Mesothelial cell of epicardium (in vitro differentiated cells): ENCODE measurements at places on chromosomes 7 and 10.

GRCh38 chr7:88546808-88547207, 212.7 kb upstream of the ZNF804B start:
- H3K36me3 ChIP-seq = peaks cover 5% of the 10 kb centered on the region
- DNase-seq = no peak
- no peak overlapping the region for H3K27ac ChIP-seq
- no peaks in the 10 kb centered on the region for H3K27me3 ChIP-seq
- no peaks in the 10 kb centered on the region for H3K4me1 ChIP-seq

GRCh38 chr7:159078911-159079270, 65.8 kb downstream of the VIPR2 start:
- H3K4me3 ChIP-seq = no peak overlapping the region
- peaks cover 4% of the 10 kb centered on the region for H3K27me3 ChIP-seq
- H3K27ac ChIP-seq = no peak overlapping the region
- no peak for DNase-seq
- H3K36me3 ChIP-seq = no peaks in the 10 kb centered on the region
- H3K4me1 ChIP-seq = no peaks in the 10 kb centered on the region

DNA sequence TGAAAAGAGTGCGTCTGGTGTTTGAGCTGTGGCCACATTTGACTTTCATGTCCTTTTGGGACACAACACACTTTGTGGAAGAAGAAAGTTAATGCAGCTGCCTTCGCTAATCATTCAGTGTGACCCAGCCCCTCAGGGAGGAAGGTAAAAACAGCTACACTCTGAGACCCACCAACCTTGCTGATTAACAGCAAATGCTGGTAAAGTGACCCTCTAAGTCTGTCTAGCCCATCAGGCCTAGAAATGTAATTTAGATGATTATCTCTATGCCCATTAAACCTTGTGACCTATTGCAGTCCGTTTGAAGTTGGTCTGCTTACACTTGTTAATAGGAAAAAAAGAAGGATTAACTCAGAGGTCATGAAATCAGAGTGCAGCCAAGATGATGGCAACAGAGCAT, 161.9 kb upstream of the WNT16 start:
- no peak for DNase-seq
- no peak overlapping the region for H3K4me3 ChIP-seq
- peaks cover 7% of the 10 kb centered on the region for H3K4me1 ChIP-seq
- no peaks in the 10 kb centered on the region for H3K27me3 ChIP-seq
- no peaks in the 10 kb centered on the region for H3K36me3 ChIP-seq

DNA sequence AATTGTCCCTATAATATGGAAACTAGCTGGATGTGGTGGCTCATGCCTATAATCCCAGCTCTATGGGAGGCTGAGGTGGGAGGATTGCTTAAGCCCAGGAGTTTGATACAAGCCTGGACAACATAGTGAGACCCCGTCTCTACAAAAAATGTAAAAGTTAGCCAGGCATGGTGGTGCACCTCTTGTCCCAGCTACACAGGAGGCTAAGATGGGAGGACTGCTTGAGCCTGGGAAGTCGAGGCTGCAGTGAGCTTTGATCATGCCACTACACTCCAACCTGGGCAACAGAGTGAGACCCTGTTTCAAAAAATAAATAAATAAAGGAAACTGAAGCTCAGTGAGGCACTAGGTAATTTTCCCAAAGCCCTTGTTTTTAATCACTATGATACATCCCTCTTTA, 15.7 kb upstream of the ERLIN1 start:
- no peaks in the 10 kb centered on the region for H3K27me3 ChIP-seq
- no peak overlapping the region for H3K4me3 ChIP-seq
- no peaks in the 10 kb centered on the region for H3K4me1 ChIP-seq
- DNase-seq = no peak
- H3K27ac ChIP-seq = no peak overlapping the region

DNA sequence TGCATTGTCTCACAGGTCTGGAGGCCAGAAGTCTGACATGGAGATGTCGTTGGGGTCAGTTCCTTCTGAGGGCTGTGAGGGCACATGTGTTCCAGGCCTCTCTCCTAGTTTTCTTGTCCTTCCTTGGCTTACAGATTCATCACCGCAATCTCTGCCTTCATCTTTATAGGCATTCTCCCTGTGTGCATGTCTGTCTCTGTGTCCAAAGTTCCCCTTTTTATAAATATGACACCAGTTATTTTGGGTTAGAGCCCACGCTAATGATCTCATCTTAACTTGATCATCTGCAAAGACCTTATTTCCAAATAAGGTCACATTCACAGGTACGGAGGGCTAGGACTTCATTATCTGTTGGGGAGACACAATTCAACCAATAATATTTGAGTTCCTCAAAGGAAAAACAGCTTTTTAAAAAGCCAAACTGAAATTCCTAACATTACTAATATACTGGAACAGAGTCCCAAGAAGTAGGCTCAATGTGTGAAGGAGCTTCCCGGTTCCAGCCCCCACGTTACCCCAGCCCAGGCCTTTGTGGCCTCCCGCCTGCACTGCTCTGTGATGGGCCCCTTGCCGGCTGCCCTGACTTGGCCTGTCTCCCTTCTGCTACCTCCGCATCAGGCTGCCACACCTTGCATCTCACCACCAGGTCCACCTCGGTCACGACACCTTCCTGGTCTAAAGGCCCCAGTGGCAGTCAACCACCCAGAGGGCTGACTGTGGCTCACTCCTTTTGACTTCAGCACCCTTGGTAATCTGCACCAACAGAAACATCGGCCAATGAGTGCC, 142.7 kb downstream of the KCNMA1 start:
- H3K27me3 ChIP-seq = no peaks in the 10 kb centered on the region
- peaks cover 26% of the 10 kb centered on the region for H3K4me1 ChIP-seq
- no peak for DNase-seq
- H3K36me3 ChIP-seq = no peaks in the 10 kb centered on the region

DNA sequence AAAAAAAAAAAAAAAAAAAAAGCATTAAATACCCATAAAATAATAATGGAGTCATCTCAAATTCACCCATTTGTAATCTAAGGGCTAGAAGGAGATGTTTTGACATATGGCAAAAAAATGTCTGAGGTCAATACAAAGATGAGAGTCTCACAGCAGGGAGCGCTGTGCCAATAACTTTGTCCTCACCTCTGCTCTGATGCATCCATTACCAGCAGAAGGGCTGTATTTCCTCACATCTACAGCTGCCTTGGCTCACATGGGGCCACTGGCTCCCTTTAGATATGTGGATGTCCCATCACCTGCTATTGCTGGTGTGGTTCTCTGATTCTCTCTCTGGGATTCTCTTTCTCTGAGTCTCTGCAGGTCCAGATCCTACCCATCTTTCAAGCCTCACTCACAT, 90.3 kb upstream of the FAM133B start:
- H3K27ac ChIP-seq = no peak overlapping the region
- peaks cover 45% of the 10 kb centered on the region for H3K4me1 ChIP-seq
- no peak overlapping the region for H3K4me3 ChIP-seq
- peaks cover 7% of the 10 kb centered on the region for H3K36me3 ChIP-seq
- DNase-seq = no peak
- H3K27me3 ChIP-seq = no peaks in the 10 kb centered on the region

- H3K4me1 ChIP-seq = no peaks in the 10 kb centered on the region
- no peaks in the 10 kb centered on the region for H3K36me3 ChIP-seq
- DNase-seq = no peak
- H3K27me3 ChIP-seq = no peaks in the 10 kb centered on the region
- no peak overlapping the region for H3K27ac ChIP-seq
Measured at GRCh38 chr7:136205956-136206355, 228.8 kb upstream of the MTPN start.

GRCh38 chr10:5828725-5829124, 15.5 kb upstream of the GDI2 start:
- peaks cover 2% of the 10 kb centered on the region for H3K4me1 ChIP-seq
- no peaks in the 10 kb centered on the region for H3K27me3 ChIP-seq
- no peaks in the 10 kb centered on the region for H3K36me3 ChIP-seq
- H3K27ac ChIP-seq = no peak overlapping the region
- H3K4me3 ChIP-seq = no peak overlapping the region
- DNase-seq = no peak

GRCh38 chr7:17041324-17041723, 159.5 kb upstream of the AGR3 start:
- H3K4me3 ChIP-seq = no peak overlapping the region
- peak overlapping the region; percentile 60 for H3K27ac ChIP-seq
- H3K4me1 ChIP-seq = peaks cover 62% of the 10 kb centered on the region
- DNase-seq = no peak
- no peaks in the 10 kb centered on the region for H3K36me3 ChIP-seq

GRCh38 chr10:132249824-132250375, 57.9 kb downstream of the STK32C start:
- H3K27me3 ChIP-seq = peaks cover 26% of the 10 kb centered on the region
- no peak overlapping the region for H3K27ac ChIP-seq
- H3K4me1 ChIP-seq = peaks cover 3% of the 10 kb centered on the region
- H3K36me3 ChIP-seq = no peaks in the 10 kb centered on the region

DNA sequence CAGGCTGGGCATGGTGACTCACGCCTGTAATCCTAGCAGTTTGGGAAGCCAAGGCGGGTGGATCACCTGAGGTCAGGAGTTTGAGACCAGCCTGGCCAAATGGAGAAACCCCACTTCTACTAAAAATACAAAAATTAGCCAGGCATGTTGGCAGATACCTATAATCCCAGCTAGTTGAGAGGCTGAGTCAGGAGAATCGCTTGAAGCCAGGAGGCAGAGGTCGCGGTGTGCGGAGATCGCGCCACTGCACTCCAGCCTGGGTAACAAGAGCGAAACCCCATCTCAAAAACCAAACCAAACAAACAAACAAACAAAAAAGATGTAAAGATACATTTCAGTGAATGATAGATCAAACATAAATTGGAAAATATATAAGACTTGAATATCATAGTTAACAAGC, 105.9 kb downstream of the PLPP4 start:
- no peaks in the 10 kb centered on the region for H3K4me1 ChIP-seq
- peaks cover 11% of the 10 kb centered on the region for H3K27me3 ChIP-seq
- DNase-seq = no peak
- H3K4me3 ChIP-seq = no peak overlapping the region

GRCh38 chr7:156629873-156630272, 10.7 kb upstream of the RNF32 start:
- H3K27ac ChIP-seq = no peak overlapping the region
- H3K4me3 ChIP-seq = no peak overlapping the region
- DNase-seq = no peak
- H3K4me1 ChIP-seq = no peaks in the 10 kb centered on the region

GRCh38 chr10:82564353-82565196, 689.6 kb downstream of the NRG3 start:
- no peak for DNase-seq
- H3K4me3 ChIP-seq = no peak overlapping the region
- no peaks in the 10 kb centered on the region for H3K27me3 ChIP-seq
- no peak overlapping the region for H3K27ac ChIP-seq
- H3K36me3 ChIP-seq = no peaks in the 10 kb centered on the region
- H3K4me1 ChIP-seq = no peaks in the 10 kb centered on the region

GRCh38 chr7:142935941-142936565, 2.5 kb upstream of the TRPV5 start:
- H3K27ac ChIP-seq = no peak overlapping the region
- no peak for DNase-seq
- no peaks in the 10 kb centered on the region for H3K27me3 ChIP-seq

DNA sequence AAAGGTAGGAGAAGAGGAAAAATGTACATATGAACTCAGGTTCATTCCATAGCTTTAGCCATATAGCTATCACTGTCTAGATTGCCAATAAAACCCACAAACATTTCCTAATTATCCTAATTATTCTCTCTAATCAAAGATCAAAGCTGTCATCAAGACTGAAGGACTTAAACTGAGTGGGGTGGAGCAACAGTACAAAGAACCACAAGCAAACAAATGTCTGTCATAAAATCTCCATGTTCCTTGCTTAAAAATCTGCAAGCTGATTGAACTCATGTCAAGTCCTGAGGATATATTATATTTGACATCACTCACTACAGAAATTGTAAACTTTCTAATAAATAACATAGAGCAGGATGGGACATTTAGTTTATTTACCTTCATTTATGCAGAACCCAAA, 315.9 kb downstream of the SNX13 start:
- H3K36me3 ChIP-seq = no peaks in the 10 kb centered on the region
- no peak overlapping the region for H3K27ac ChIP-seq
- H3K4me1 ChIP-seq = peaks cover 25% of the 10 kb centered on the region
- H3K27me3 ChIP-seq = peaks cover 25% of the 10 kb centered on the region
- no peak overlapping the region for H3K4me3 ChIP-seq

GRCh38 chr10:60206735-60207134, 182.9 kb downstream of the ANK3 start:
- no peak for DNase-seq
- peaks cover 16% of the 10 kb centered on the region for H3K36me3 ChIP-seq
- H3K27me3 ChIP-seq = no peaks in the 10 kb centered on the region
- H3K4me1 ChIP-seq = peaks cover 32% of the 10 kb centered on the region
- no peak overlapping the region for H3K4me3 ChIP-seq
- H3K27ac ChIP-seq = peak overlapping the region; percentile 67

GRCh38 chr7:23473844-23474093, 3.5 kb upstream of the IGF2BP3 start:
- H3K27ac ChIP-seq = peak overlapping the region; percentile 93
- DNase-seq = no peak
- no peaks in the 10 kb centered on the region for H3K36me3 ChIP-seq
- H3K27me3 ChIP-seq = no peaks in the 10 kb centered on the region

- H3K27ac ChIP-seq = no peak overlapping the region
- no peak for DNase-seq
- peaks cover 20% of the 10 kb centered on the region for H3K27me3 ChIP-seq
- H3K4me3 ChIP-seq = no peak overlapping the region
Measured at GRCh38 chr7:39540320-39540719, 25.9 kb upstream of the YAE1 start.
